Renal cortex interstitium (tissue), 15 donors: ENCODE measurements at places on chromosomes 7 and 10. TPM values are rescaled to one million over a fixed set of nuclear protein-coding genes. Genes with fewer than 3 reads are reported as not detected.

The NAT16 gene
- polyA plus RNA-seq, result 0.06 TPM

The SLC18A2 gene
- 1.1 TPM for polyA plus RNA-seq

The NPY4R gene
- not detected for polyA plus RNA-seq

The MOGAT3 gene
- 1.5 TPM for polyA plus RNA-seq

The TMEM213 gene
- polyA plus RNA-seq, result 39.7 TPM

The SHTN1 gene
- 20.7 TPM for polyA plus RNA-seq

GRCh38 chr7:69862413-69863064 is 264.3 kb downstream of the AUTS2 start:
- no peak for DNase-seq

GRCh38 chr10:2660276-2660675 is 407.1 kb upstream of the PFKP start:
- DNase-seq, result no peak

DNA sequence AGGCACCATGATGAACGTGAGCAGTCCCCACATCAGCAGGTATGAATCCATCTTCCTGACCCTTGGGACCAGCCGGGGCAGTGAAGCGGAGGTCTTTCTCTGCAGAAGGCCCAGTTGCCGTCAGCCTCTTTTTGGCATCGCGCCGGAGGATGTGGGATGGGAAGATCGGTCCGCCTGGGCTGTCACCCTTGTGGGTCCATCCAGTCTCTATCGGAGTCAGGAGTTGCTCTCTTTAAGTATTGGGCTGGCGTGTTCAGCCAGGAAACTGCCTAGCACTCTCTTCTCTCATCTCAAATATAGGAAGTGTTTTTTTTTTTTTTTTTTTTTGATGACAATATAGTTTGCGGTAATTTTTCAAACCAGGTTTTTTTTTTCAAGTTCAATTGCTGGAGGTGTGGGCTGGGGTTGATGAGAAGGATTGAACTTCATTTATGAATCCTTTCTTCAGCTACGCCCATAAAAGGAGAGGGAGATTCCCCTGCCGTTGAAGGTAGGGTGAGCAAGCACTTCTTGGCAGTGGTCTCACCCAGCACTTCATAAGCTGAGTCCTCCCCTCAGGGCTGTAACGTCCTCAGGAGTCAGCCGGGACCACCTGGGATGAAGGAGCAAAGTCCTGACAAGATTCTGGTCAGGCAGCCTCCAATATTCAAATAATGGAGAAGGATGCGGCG is at the start of gene IL2RA:
TSS of gene IL2RA (minus strand) at position 267 of the 671 bp plus-strand sequence. CDS start at position 51, 216 bp downstream.
- DNase-seq, result no peak

- no peak for DNase-seq
These were observed 32.6 kb downstream of the ARHGAP21 start for GRCh38 chr10:24690961-24691512.

DNA sequence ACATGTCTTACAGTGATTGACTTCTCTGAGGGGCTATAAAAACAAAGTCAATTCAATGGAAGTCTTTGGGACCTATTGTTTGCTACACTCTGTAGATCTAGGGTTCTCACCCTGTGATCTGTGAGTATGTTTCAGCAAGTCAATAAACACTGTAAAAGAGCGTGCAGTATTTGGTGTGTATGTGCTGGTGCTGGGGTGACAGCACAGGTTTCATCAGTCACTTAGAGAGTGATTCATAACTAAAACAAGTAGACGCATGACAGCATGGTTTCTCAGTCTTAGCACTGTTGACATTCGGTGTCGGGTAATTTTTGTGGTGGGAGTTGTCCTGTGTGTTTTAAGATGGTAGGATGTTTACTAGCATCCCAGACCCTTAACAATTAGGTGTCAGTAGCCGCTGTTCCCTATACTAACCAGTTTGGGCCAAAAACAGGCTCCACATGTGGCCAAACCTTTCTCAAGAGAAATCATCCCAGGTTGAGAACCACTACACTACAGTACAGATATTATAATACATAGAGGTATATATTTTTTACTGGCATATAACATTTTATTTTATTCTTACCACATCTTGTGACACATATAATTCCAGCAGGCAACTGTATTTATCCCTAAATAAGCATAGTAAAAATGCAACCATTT is 411.8 kb downstream of the ARL4A start:
- no peak for DNase-seq

DNA sequence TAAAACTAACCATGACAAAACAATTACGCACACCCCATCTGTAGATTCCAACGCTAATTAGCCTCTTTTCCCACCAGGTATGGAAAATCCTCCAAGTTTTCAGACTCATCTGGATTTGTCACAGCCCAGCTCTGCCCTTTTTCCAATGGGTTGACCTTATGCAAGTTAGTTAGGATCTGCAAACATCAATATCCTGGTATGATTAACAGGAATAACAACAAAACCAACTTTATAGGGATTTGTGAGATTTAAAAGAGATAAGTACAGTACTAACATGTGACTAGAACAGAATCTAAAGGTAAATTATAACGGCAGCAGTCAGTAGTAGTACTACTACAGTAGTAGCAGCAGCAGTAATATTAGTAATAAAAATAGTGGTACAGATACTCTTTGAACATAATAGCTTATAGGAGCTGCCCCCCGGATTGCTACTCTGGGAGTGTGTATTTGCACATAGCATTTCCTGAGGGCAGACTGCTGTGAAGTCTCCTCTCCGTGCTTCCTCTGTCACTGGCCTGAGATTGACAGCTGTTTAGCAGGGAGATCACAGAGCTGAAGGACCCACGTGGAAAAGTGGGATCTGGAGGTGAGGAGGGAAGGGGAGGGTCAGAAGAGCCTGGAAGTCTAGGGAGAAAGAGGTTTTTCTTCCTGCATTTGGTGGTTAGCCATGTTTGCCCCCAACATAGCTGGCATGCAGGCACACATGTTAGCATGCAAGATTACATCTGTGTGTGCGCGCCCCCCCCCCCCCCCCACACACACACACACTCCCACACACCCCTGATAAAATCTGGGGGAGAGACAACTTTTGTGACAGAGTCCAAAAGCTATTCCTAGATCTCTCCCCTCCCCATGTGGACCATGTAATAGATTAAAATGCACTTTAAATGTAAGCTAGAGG is 73.3 kb upstream of the FAM171A1 start:
- DNase-seq, result no peak

DNA sequence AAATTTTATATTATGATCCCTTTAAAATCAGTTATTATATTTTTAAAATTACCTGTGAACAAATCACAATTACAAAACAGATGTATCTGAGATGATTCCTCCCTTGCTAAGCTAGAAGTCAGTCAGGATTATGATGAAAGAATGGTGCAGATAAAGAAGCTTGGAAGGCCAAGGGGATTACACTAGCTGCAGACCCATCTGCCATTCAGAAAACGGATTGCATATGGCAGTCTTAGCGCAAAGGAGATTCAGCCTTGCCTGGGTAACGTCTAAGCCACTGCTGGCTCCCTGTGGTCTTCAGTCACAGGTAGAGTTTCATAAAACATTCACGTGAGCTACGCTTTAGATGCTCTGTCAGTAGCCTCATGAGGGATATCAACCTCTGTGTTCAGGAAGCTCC is 222.2 kb downstream of the POU6F2 start:
- no peak for DNase-seq

GRCh38 chr7:41869997-41870396 is 167.1 kb upstream of the INHBA start:
- no peak for DNase-seq

GRCh38 chr7:139656387-139656786 is 121.4 kb downstream of the HIPK2 start:
- DNase-seq, result no peak

DNA sequence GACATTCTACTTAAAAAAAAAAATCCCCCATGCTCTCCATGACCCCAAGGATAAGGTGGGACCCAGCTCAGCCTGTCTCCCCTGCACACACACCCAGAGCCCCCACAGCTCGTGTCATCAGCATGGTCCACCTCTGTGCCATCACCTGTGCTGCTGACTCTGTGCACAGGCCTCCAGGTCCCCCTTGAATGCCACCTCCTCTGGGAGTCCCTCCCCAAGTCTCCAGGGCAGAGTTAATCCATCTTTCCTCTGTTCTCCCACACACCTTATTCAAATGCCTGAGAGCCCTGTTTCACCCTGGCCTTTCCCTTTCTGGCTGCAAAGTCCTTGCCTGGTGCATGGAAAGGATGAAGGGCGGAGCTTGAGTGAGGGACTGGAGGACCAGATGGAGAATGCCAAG is 194.1 kb upstream of the LYZL2 start:
- no peak for DNase-seq

DNA sequence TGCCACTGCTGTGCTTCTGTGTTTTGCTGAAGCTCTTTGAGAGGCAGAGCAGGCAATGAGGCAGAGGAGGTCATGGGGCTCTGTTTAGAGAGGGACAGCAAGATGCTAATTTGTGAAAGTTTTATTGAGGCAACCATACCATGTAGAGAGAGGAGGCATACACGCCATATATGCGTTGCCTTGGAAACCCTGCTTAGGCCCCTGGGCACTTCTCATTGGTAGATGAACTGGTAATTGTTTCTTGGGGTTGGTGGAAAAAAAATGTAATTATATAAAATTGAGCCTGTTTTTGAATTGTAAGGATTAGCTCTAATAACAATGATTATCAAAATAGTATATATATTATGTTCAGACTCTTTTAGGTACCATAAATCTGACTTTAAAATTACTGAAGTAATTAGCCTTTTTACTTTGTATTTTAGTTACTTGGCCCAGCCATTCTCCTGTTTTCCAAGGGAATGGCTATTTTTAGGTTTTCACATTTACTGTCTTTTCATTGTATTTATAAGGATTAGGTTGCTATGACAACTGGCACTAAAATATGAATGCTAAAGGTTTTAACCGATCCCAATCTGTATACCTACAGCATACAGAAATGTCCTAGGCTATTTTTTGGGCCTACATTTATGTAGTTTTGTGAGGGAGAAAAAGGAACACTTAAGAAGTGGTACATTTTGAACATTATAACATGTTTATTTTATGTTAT is 52.4 kb downstream of the BZW2 start:
- no peak for DNase-seq

DNA sequence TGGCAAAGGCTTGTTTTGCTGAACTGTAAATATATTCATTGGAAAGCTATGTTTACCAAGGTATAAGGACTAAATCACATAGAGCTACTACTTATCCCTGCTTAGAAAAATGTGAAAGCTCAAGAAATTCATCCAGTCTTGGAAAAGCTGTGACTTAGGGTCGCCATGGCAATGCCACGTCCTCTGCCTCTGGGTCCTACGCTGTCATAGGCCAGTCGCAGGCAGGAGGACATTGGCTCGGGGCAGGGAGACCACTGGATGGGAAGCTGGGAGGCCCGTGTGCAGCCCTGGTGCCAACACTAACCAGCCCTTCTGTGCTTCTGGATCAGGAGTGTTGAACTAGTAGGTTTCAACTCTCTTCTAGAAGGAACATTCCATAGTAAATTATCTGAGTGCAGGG is 67.3 kb upstream of the PDZD8 start:
- DNase-seq, result no peak
